ENCODE measurements at places on chromosomes 7 and 10.
A peak's percentile ranks its signal among the peaks of the same experiment; 100 is the strongest.

GRCh38 chr7:116731023-116731395 is 59.0 kb downstream of the MET start:
- no peak for DNase-seq

DNA sequence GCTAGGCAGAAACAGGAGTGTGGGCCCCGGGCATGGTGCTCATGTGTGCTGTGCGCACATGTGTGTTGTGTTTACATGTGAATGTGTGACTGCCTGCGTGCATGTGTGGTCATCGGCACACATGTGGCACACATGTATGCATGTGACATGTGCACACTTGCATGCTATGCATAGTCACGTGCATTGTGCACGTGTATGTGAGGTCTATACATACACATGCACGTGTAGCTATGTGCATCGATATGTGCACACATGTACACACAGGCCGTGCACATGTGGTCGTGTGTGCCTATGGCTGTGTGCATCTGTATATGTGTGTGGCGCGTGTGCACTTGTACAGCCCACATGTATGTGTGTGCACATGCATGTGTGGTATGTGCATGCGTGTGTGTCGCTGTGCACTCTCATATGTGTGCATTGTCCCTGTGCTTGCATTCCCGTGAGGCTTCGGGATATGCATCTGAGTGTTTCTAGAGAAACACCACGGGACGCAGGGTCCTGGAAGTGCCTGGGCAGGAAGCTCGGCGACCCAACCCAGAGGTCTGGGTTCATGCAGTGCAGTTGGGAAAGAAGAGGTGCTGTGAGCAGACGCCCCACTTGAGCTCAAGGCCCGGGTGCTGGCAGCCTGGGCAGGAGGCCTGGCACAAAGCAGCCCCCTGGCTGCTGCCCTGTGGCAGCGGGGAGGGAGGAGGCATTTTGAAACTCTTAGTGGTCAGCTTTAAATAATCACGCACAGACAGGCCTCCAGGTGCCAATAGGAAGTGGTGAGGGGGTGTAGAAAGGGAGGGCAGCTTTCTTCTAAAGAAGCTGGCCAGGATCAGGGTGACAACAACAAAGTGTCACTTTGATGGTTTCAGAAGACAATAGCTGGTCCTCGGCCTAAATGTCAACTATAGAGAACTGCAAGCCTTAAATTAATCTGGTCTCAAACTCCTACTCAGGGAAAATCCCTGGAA is 410.0 kb upstream of the MGMT start:
- DNase-seq, result no peak

DNA sequence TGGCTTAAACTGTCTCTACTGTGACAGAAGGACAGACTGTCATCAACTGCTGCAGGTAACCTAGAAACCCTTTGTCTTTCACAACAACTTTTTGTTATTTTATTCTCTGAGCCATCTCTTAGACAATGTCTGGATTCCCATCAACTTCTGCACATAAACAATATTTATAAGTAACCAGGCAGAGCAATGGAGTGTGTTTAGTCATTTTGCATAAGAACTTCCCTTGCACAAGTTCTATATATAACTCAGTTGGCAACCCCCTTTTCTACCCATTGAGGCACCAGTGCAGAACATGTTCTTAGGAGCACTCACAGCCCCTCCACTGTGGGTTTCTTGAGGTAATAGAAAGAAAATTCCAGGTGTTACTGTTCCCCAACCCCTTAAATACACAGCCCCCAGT is 65.0 kb upstream of the IL6 start:
- no peak for DNase-seq

DNA sequence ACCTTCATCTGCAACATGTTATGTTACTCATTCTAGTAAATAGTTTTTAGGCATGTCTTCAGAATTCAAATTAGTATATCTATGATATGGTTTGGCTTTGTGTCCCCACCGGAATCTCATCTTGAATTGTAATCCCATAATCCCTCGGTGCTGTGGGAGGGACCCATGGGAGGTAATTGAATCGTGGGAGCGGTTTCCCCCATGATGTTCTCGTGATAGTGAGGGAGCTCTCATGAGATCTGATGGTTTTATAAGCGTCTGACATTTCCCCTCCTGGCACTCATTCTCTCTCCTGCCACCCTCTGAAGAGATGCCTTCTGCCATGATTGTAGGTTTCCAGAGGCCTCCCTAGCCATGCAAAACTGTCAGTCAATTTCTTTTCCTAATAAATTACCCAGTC is 20.4 kb upstream of the GPR37 start:
- no peak for DNase-seq

DNA sequence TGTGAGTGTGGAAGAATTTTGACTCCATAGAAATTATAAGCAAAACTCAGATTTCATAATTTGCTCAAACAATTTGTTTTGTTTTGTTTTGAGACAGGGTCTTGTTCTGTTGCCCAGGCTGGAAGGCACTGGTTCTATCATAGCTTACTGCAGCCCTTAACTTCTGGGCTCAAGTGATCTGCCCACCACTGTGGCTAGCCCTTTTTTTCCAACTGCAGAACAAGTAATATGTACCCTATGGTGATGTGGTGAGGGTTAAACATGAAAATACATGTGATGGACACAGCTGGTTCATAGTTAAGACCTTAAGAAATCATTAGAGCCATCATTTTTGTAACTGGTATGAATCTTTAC is 31.1 kb downstream of the CSTF2T start:
- no peak for DNase-seq

- peak; percentile 22 for DNase-seq
Observed at GRCh38 chr7:48101968-48102367, 12.9 kb downstream of the UPP1 start.

DNA sequence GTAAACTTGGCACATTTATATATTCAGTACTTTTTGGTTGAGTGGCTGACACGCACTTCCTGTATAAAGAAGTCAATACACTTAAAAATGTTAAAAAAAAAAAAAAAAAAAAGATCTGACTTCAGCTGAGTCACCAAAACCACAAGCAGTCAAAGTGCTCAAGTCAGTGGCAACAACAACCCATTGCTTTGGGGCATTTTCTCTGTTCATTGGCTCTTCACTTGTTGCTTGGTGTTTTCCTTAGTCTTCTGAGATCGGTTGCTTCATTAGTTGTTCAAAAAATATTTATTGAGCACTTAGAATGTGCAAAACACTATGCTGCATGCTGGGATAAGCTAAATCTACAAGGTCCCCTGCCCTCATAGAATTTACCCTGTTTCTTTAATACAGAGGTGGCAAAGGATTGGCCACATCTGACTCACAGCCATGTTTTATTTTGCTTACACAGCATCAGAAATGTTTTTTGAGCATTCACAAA is 63.7 kb downstream of the ZNRF2 start:
- DNase-seq, result no peak

- no peak for DNase-seq
Observed at GRCh38 chr7:15280078-15280733, 281.6 kb downstream of the AGMO start.

GRCh38 chr10:105010411-105011121 is 369.5 kb downstream of the SORCS3 start:
- no peak for DNase-seq

DNA sequence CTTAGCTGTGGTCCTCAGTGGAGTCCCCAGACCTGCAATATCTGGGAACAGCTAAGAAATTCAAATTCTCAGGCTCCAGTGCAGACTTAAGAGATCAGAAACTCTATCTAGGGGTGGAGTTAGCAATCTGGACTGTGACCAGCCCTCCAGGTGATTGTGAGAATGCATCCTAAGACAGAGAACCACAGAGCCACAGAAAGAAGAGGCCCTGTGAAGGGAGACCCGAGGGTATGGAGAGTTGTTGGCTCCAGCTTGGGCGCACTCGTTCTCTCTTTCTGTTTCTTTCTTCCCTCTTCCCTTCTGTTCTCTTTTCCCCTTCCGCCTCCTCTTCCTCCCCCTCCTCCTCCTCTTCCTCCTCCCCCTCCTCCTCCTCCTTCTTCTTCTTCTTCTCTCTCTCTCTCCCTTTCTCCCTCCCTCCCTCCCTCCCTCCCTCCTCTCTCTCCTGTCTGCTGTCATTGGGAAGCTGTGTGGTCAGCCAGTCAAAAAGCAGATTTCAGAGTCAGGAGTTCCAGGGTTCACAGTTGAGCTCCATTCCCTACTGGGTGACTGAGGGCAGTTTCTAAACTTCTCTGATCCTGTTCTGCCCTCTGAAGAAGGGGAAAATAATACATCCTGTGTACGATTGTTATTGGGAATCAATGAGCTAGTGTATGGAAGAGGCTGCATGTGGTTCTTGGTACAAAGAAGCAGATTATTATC is 62.1 kb upstream of the STEAP1B start:
- DNase-seq, result no peak

- DNase-seq, result no peak
Observed at GRCh38 chr10:73859428-73859783, 14.9 kb downstream of the CAMK2G start.

- DNase-seq, result no peak
Observed at GRCh38 chr10:104324221-104324686, 14.0 kb downstream of the ITPRIP start.

DNA sequence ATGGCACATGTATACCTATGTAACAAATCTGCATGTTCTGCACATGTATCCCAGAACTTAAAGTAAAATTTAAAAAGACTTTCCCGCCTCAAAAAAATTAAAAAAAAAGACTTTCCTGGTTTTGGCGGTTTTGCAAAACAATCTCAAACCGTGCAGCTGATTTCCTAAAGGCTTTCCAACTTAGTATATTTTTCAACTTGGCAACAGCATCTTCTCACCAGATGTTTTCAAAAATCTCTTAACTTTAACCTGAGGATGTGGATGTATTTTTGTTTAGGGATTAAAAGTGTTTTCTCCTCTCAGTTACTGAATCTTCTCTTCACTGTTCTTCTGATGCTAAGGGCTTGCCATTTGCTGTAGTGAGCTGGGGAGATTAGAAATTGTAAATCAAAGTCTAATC is 96.5 kb upstream of the PLPP4 start:
- DNase-seq, result no peak

- DNase-seq, result no peak
Observed at GRCh38 chr10:132047575-132048293, 18.0 kb upstream of the JAKMIP3 start.

DNA sequence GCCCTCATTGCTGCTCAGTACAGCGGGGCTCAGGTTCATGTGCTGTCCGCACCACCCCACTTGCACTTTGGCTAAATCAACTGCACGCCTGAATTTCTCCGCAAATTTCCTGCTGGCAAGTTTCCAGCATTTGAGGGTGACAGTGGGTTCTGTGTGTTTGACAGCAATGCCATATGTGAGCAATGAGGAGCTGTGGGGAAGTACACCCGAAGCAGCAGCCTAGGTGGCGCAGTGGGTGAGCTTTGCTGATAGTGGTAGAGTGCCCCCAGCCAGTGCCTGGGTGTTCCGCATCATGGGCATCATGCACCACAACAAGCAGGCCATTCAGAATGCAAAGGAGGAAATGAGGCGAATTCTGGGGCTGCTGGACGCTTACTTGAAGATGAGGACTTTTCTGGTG is 103.9 kb upstream of the POT1 start:
- DNase-seq, result no peak

Measured in stimulated activated CD4-positive, alpha-beta T cell treated with anti-CD3 and anti-CD28 coated beads, Interleukin-12 subunit alpha, Interleukin-12 subunit beta, amount 100 ng/mL, for 4 hours (primary cell).